Testis (tissue), 5 donors: ENCODE measurements at places on chromosomes 3 and 15. TPM values are rescaled to one million over a fixed set of nuclear protein-coding genes. Genes with fewer than 3 reads are reported as not detected.
A peak's percentile ranks its signal among the peaks of the same experiment; 100 is the strongest.

- DNase-seq, result no peak
- H3K36me3 ChIP-seq, result no peaks in the 10 kb centered on the region
- peaks cover 38% of the 10 kb centered on the region for H3K4me1 ChIP-seq
- no peaks in the 10 kb centered on the region for H3K27me3 ChIP-seq
- no peak overlapping the region for H3K27ac ChIP-seq
These were observed 12.8 kb downstream of the PPCDC start for GRCh38 chr15:75036212-75036616.

DNA sequence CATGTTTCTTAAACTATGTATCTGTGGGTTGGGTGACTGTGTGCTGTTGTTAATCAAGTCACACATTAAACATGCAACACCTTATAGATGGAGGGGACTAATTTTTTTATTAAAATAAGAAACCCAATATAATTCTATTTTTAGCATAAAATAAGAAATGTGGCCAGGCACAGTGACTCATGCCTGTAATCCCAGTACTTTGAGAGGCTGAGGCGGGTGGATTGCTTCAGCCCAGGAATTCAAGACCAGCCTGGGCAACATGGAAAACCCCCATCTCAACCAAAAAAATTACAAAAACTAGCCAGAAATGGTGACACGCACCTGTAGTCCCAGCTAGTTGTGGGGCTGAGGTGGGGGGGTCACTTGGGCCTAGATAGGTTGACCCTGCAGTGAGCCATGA is 1021.0 kb downstream of the EPHA3 start:
- no peak for DNase-seq
- H3K4me3 ChIP-seq, result no peak overlapping the region
- H3K36me3 ChIP-seq, result no peaks in the 10 kb centered on the region
- H3K27ac ChIP-seq, result no peak overlapping the region
- no peaks in the 10 kb centered on the region for H3K27me3 ChIP-seq

DNA sequence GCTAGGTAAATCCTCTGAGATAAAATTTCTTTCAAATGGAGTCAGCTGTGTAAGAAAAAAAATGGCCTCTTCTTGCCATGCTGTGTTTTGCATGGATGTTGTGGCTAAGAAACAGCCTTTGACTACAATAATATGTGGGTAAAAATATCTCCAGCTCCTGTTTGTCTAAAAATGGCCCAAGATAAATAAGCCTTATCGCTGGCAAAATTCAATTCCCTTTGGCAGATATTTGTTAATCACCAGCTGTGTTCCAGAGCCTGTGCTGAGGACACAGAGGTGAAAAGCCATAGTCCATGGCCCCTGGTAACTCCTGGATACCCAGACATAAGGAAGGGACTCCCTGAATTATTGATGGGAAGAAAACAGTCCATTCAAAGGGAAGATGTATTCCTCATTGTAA is 15.3 kb upstream of the RAMAC start:
- no peak for DNase-seq
- H3K27me3 ChIP-seq, result no peaks in the 10 kb centered on the region
- no peaks in the 10 kb centered on the region for H3K36me3 ChIP-seq
- no peak overlapping the region for H3K27ac ChIP-seq
- no peaks in the 10 kb centered on the region for H3K4me1 ChIP-seq
- H3K4me3 ChIP-seq, result no peak overlapping the region

- H3K36me3 ChIP-seq, result no peaks in the 10 kb centered on the region
- peaks cover 3% of the 10 kb centered on the region for H3K4me1 ChIP-seq
- no peaks in the 10 kb centered on the region for H3K27me3 ChIP-seq
- H3K27ac ChIP-seq, result no peak overlapping the region
- DNase-seq, result no peak
These were observed 80.2 kb downstream of the ABI3BP start for GRCh38 chr3:100912976-100913545.

DNA sequence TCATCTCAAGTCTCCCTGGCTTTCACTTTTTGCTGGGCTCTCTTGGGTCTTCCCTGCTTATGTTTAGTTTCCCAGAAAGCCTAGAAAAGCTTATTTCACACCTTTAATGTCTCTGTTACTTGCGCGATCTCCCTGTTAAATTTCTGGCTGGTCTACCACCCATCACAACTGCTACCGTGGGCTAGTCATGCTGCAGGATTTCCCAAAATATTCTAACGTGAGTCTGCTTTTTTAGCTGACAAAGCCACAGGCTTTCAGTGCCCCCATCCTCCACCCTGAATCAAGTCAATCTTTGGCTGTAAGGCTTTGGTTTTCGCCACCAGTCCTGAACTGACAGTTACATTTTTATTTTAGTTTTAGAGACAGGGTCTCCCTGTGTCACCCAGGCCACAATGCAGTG is 74.1 kb downstream of the SUMF1 start:
- no peak for DNase-seq
- no peaks in the 10 kb centered on the region for H3K36me3 ChIP-seq
- H3K27me3 ChIP-seq, result no peaks in the 10 kb centered on the region
- no peak overlapping the region for H3K27ac ChIP-seq

DNA sequence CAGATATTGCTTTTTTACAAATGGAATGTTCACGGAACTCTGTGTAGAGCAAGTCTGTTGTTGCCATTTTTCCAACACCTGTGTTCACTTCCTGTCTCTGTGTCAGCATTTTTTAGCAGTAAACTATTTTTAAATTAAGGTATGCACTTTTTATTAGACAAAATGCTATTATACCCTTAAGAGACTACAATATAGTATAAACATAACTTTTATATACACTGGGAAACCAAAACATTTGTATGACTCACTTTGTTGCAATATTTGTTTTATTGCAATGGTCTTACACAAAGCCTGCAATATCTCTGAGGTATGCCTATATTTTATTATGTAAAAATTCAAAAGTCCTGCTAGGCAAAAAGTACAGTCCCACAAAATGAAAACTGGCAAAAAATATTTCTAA is 39.8 kb upstream of the FGF7 start:
- H3K27ac ChIP-seq, result no peak overlapping the region
- no peaks in the 10 kb centered on the region for H3K4me1 ChIP-seq
- DNase-seq, result no peak
- H3K36me3 ChIP-seq, result no peaks in the 10 kb centered on the region

DNA sequence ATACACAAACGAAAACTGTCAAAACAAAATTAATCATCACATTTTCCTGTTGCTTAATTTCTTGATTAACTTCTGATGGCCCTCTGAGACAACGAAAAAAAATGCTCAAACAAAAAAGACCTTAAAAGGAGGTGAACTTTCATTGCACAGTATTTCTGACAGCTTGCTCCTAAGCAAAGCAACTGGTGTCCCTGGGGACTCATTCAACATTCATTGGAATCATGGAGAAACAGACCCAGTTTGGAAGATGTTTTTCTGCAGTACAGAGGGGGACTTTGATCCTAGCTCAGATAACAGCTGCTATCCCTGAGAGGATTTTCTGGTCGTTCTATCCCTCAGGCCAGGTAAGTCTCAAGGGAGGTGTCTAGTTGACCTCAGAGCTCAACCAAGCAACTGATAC is 378.7 kb upstream of the ATP11B start:
- no peak overlapping the region for H3K27ac ChIP-seq
- no peaks in the 10 kb centered on the region for H3K4me1 ChIP-seq
- no peak for DNase-seq
- H3K4me3 ChIP-seq, result no peak overlapping the region

DNA sequence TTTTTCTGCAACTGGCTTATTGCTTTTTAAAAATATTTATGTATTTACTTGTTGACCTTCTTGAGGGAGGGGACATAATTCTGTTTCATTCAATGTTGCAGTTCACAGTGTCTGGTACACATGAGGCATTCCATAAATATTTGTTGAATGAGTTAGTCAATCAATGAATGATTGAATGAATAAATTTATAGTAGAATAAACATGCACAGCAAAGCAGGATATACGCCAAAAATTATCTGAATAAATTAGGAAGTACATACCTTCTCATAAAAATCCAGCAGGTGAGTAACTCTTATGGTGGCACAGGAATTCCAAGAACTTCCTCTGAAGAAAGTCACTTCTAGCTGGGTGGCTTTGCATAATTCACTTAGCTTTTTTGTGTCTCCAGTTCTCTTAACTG is 469.4 kb upstream of the ATP11B start:
- no peak overlapping the region for H3K4me3 ChIP-seq
- H3K36me3 ChIP-seq, result no peaks in the 10 kb centered on the region
- H3K27me3 ChIP-seq, result no peaks in the 10 kb centered on the region
- DNase-seq, result no peak
- H3K4me1 ChIP-seq, result no peaks in the 10 kb centered on the region

DNA sequence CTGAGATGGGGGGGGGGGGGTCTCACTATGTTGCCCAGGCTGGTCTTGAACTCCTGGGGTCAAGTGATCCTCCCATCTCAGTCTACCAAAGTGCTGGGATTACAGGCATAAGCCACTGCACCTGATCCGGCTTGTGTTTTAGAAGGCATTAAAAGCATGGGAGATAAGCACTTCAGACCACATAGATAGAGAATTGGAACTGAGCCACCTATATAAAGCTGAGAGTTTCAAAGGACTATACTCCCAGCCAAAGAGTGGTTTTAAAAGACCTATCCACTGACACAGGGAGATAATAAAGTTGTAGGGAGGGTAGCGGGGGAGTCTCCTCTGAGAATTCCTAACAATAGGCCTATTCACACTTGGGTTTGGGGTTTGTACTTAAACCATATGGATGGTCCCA is 34.8 kb downstream of the DENND4A start:
- no peak overlapping the region for H3K27ac ChIP-seq
- H3K36me3 ChIP-seq, result no peaks in the 10 kb centered on the region
- H3K4me1 ChIP-seq, result no peaks in the 10 kb centered on the region

GRCh38 chr3:52236424-52236886 is 2.5 kb downstream of the TWF2 start:
- no peak overlapping the region for H3K4me3 ChIP-seq
- no peak for DNase-seq
- H3K27me3 ChIP-seq, result no peaks in the 10 kb centered on the region
- H3K4me1 ChIP-seq, result peaks cover 38% of the 10 kb centered on the region
- H3K36me3 ChIP-seq, result no peaks in the 10 kb centered on the region
- peak overlapping the region; percentile 93 for H3K27ac ChIP-seq

HCLS1 gene
- total RNA-seq, result 17.3 TPM

DNA sequence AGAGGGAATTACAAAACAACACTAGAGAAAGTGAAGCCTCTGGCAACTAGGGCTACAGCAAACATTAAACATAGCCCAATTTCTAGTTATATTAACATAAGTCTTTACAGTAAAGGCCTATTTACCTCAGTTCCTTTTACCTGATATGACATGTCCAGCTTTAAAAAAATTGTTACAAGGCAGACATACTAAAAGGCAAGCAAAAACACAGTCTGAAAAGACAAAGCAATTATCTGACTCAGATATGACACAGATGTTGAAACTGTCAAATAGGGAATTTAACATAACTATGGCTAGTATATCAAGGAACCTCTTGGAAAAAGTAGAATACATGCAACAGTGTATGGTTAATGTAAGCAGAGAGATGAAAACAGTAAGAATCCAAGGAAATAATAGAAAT is 238.6 kb downstream of the RAP2B start:
- no peak overlapping the region for H3K4me3 ChIP-seq
- H3K4me1 ChIP-seq, result no peaks in the 10 kb centered on the region
- no peaks in the 10 kb centered on the region for H3K27me3 ChIP-seq
- no peak for DNase-seq
- H3K36me3 ChIP-seq, result no peaks in the 10 kb centered on the region
- no peak overlapping the region for H3K27ac ChIP-seq

ZNF445 gene
- total RNA-seq, result 15.8 TPM

GRCh38 chr3:27456554-27456953 is 27.6 kb downstream of the SLC4A7 start:
- no peaks in the 10 kb centered on the region for H3K36me3 ChIP-seq
- H3K27ac ChIP-seq, result no peak overlapping the region
- DNase-seq, result no peak
- no peak overlapping the region for H3K4me3 ChIP-seq
- H3K27me3 ChIP-seq, result no peaks in the 10 kb centered on the region

DNA sequence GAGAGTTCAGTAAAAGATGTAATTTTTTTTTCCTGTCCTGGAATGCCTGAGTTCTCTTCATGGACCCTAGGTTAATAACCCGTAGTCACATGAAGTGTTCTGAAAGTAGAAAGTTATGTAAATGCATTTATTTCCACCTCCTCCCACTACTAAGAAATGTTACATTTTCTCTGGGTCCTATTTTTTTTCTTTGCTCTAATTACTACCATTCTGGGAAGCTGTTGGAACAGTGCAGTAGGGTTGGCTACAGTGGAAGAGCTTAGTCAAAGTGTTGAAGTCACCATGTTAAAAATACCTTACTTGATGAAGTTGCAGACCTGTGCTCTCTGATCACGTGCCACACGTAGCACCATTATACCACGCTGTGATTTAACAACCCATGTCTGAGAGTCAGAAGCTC is 153.8 kb upstream of the TSC22D2 start:
- H3K27ac ChIP-seq, result no peak overlapping the region
- H3K4me1 ChIP-seq, result peaks cover 9% of the 10 kb centered on the region
- H3K4me3 ChIP-seq, result no peak overlapping the region
- H3K36me3 ChIP-seq, result no peaks in the 10 kb centered on the region
- DNase-seq, result no peak

GOLGA6A gene
- total RNA-seq, result 42.4 TPM

GRCh38 chr3:81602781-81603180 is 158.7 kb downstream of the GBE1 start:
- H3K27me3 ChIP-seq, result no peaks in the 10 kb centered on the region
- no peaks in the 10 kb centered on the region for H3K36me3 ChIP-seq
- H3K27ac ChIP-seq, result no peak overlapping the region
- no peaks in the 10 kb centered on the region for H3K4me1 ChIP-seq
- H3K4me3 ChIP-seq, result no peak overlapping the region
- no peak for DNase-seq

DNA sequence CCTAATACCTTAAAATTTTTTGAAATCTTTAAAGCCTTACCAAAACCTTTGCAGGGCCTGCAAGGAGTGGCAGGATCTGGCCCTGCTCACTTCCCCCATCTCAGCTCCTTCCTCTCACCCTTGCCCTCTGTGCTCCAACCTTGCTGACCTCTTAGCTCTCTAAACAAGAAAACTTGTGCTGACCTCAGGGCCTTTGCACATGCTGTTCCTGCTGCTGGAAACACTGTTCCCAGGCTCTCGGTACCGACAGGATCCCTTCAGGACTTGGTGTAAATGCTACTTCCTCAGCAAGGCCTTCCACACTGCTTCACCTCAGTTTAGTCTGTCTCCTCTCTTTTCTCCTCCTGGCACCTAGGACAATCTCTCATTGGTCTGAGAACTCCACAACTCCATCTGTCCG is 155.4 kb upstream of the IQSEC1 start:
- H3K27me3 ChIP-seq, result no peaks in the 10 kb centered on the region
- H3K4me3 ChIP-seq, result no peak overlapping the region
- no peaks in the 10 kb centered on the region for H3K36me3 ChIP-seq
- H3K4me1 ChIP-seq, result peaks cover 9% of the 10 kb centered on the region
- DNase-seq, result no peak

DNA sequence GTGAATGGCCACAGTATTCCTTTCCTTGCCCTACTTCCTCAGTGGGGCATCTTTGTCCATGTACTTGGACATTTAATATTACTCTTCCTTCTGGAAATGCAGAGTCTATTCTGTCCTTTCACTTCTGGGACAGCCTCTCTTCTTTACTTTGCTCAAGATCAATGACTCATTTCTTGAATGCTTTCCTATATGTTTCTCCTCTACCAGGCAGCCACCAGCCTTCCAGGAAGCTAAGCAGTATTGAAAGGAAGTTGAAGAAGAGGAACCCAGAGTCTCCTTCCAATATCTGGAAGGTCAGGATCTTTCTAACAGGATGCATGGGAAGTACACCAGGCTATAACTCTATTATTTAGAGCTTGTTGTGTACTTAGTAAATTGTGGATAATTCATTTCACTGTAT is 182.8 kb downstream of the CD47 start:
- H3K27ac ChIP-seq, result no peak overlapping the region
- H3K4me3 ChIP-seq, result no peak overlapping the region
- H3K36me3 ChIP-seq, result no peaks in the 10 kb centered on the region
- H3K4me1 ChIP-seq, result no peaks in the 10 kb centered on the region
- H3K27me3 ChIP-seq, result no peaks in the 10 kb centered on the region

LRRC2 gene
- total RNA-seq, result 0.99 TPM

- DNase-seq, result no peak
- H3K4me3 ChIP-seq, result no peak overlapping the region
- H3K27ac ChIP-seq, result no peak overlapping the region
These were observed 21.2 kb upstream of the TMEM115 start for GRCh38 chr3:50380405-50381085.
